ENCODE measurements at places on chromosomes 13 and 19.

DNA sequence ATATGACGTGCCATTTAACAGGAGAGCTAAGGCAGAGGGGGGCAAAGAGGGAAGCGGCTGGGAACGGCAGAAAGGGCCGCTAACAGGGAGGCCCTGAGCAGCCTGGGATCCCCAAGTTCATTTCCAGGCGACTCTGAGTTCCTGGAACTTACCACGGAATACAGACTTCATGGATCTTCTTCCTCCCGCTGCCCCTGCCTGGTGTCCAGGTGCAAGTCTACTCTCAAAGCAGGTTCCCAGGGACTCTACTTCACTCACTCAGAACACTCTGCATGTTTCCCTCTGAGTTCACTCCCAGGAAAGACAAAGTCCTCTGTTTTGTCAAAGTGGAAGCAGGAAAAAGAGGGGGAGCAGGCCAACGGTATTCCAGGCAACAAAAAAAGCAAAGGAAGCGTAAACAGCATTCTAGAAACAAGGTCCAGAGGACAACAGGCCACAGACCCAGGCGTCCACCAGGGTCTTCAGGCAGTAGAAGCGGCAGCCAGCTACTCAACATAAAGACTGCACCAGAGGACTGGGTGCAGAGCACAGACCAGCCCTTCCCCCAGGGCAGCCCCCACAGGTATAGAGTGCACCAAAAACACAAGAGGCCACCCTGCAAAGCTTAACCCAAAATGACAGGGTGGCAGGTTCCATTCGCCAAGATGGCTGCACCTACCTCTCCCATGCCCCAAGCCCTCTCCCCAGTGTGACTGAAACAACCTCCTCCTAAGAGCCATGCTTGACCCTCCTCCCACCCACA lies 3.0 kb downstream of the MIER2 start:
- DNase-seq, result no peak

- DNase-seq, result no peak
Observed at GRCh38 chr13:110635405-110636002, 20.2 kb downstream of the NAXD start.

DNA sequence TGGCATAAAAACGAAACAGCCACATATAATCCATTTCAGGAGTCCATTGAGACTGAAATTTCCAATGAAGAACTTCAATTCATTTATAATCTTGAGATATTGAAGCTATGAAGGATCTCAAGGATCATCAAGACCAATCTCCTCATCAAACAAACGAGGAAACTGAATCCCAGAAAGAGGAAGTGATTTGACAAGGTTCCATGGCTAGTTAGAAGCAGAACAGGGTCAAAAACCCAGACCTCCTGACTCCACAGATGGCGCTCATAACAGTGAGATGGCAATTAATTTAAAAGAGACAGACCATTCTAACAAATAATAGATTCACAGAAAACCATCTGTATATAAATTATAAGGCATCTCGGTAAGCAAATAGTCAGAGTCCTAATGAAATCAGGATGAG lies 229.7 kb downstream of the KCTD12 start:
- DNase-seq, result no peak

DNA sequence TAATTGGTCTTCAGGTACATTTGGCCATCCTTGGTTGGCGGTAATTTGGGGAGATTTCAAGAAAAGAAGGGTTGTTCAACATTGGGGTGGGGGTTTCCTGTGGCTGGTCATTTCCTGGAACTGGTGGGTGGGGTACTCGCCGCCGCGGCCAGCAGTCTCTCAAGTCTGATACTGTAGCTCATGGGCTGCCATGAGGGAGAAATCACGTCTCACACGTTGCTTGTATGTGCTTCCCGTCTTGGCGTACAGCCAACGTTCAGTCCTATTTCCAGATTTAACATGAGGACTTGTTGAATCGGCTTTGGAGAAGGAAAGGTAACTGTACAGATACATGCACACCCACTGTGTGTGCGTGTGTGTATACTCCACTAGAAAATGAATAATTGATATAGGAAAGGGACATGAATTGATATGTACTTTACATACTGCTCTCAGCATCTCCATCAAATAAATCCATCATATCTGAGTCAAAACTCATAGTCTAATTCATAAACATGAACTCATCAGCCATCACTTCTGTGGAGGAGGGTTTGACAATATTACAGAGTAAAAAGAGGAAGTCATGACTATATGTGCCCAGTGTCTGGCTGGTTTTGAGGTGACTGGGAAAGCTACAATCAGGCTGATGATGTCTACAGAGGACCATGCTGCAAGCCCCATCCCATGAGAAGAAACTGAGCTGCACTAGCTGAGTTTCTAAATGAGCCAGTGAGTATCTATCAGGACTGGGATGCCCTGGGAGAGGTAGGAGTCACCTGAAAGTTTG lies 418.1 kb downstream of the TSHZ3 start:
- no peak for DNase-seq

- no peak for DNase-seq
Observed at GRCh38 chr19:14416817-14417231, 2.3 kb downstream of the DDX39A start.

GRCh38 chr13:30510091-30510490 lies 44.4 kb upstream of the HMGB1 start:
- no peak for DNase-seq

DNA sequence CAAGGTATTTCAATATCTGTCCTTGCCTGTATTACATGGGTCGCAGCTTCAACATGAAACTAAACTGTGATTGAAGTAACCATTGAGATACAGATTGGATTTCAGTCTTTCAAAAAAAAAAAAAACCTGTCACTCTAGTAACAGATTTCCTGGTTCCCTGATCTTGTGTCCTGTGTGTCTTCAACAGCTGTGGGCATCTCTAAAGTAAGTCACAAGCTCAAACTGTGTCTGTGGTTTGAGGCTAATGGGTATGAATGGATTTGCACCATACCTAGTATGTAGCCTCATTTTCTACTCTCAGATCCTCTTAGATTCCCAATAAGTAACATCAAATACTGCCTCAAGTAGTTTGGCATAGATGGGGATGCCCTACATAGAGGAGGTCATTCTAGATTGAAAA lies 300.1 kb downstream of the COG6 start:
- DNase-seq, result no peak

- DNase-seq, result no peak
Observed at GRCh38 chr13:95388420-95389079, 87.3 kb upstream of the ABCC4 start.

Measured in HEK293T (cell line).